CD4-positive, alpha-beta T cell treated with Interleukin-15 for 1 hour (primary cell): ENCODE measurements at places on chromosomes 7 and 10.
A peak's percentile ranks its signal among the peaks of the same experiment; 100 is the strongest.

GRCh38 chr7:73703757-73704639, 15.5 kb downstream of the STX1A start:
- DNase-seq: peak; percentile 38

DNA sequence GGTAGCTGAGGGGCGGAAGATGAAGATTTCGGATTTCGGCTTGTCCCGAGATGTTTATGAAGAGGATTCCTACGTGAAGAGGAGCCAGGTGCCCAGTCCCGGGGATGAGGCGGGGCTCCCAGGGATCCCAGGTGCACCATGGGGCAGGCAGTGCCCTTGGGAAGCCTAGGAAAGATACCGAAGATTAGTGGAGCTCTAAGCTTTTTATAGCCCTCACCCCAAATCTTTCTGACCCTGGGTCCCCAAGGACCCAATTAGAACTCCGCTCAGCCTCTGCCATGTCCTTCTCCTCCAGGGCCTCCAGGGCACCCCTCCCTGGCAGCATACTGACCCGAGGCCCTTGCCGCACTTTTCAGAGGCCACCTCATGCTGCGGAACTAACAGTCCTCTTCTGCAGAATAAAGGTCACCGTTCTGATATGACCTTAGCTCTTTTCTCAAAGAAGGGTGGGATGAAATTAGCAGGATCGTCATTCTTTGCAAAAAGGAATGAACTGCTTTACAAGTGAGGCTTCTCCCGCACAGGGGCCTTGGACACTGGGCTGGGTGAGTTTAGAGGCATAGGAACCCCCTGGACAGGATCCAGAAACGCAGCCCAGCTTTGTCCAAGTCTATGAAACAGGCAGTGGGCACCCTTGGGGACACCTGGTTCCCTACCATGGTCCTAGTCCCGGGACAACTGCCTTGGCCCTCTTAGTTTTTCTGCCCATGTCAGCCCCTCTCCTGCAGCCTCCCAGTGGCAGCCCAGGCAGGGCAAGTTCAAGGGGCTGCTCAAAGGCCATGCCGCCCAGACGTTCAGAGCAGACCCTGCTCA, 17.9 kb upstream of the CSGALNACT2 start:
- no peak for DNase-seq

DNA sequence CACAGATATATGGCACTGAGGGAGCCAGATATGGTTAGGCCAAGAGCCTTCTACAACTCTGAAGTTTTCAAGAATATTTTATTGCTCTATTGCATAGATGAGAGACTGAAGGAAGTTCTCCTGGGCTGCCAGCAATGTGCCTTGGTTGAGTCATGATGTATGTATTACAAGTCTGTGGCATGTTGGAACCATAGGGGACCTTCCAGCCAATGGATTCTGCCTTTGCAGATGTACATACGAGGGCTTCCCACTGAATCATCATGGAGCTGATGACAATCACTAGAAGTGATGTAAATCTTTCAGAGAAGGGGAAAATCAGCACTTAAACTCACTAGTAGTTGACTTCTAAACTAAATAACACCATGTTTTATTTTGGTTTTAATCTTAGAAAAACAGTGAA, 419.5 kb downstream of the PHTF2 start:
- DNase-seq: no peak

- peak; percentile 59 for DNase-seq
Measured at GRCh38 chr7:102450242-102450641, 14.4 kb downstream of the ALKBH4 start.

DNA sequence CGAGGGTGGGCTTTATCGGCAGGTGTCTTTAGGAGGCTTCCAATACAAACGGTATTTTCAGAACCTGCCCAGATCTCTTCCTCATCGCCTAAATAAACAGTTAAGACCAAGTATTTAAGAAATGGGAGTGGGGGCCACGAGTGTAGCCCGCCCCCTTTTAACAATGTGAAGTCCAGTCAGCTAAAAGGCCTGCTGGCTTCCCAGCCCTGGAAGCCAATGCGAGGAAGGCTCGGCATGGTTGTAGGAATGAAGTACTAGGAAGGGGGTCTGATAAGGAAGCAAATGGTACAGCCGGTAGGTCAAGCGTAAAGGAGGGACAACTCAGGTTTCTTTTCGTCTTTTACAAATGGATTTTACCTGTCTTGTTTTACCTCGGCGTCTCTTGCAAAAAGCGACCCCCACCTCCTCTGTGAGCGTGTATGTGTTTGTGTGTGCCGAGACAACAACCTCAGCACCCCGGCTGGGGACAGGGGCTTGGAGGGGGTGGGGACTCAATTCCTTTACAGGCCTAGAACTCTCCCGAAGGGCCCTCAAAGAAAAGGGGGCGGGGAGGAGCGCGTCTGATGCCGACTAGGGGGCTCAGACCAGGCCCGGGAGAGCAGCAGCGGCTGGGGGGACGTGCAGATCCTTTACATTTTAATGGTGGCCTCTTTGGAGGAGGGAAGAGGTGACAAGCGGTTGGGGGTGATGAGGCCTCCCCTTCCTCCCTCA, 147.6 kb downstream of the GPR85 start:
- DNase-seq: peak; percentile 18

DNA sequence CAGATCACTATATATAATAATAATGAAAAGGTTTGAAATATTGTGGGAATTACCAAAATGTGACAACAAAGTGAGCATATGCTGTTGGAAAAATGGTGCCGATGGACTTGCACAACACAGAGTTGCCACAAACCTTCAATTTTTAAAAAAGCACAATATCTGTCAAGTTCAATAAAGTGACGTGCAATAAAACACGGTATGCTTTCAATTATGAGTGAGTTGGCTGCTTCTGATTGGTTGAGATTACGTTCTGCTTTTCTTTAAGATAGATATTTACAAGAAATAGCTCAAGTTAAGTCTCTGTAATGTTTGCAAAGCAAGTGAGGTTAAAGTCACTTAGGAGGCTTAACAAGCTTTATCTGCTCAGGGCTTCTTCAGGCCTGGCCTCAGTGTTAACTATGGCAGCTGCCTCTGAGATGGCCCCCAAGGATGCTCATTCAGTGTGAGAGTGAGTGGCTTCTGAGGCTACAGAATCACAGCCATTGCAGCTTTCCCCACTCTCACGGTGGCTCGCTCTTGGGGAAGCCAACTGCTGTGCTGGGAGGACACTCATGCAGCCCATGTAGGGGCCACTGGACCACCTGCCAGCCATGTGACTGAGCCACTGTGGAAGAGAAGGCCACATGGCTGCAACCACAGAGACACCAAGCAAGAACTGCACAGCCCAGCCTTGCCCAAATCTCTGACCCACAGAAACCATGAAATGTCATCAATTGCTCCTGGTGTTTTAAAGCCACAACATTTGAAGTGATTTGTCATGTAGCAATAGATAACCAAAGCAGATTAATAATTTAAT, 78.3 kb upstream of the TMEM72 start:
- DNase-seq: no peak

GRCh38 chr10:117226813-117227451, 14.0 kb upstream of the SLC18A2 start:
- DNase-seq: no peak

GRCh38 chr7:147742301-147742700, 848.3 kb upstream of the C7orf33 start:
- DNase-seq: no peak

GRCh38 chr7:37265006-37265405, 183.7 kb downstream of the ELMO1 start:
- no peak for DNase-seq

GRCh38 chr7:101146-102046, 91.0 kb upstream of the FAM20C start:
- DNase-seq: no peak

DNA sequence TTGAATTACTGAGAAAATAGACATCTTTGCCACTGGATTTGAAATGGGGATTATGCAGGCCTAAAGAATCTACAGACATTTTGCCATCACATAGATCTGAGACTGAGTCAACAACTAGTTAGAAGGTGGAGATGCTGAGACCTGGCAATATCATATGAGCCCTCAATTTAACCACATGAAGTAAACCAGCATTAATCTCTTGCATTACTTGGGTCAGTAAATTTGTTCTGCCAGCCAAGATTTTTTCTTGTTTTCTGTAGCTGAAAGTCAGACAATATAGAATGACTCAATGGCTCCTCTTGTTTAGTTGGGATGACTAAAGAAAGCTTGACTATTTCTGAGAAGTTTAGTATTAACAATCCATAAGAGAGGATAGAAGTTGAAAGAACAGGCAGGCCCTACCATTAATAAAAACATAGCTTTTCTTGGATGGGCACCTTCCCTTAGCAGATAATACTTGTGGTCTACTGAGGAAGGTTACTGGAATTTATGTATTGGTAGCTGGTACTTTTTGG, 396.7 kb upstream of the SORCS1 start:
- no peak for DNase-seq

GRCh38 chr7:92874567-92874966, 38.2 kb upstream of the CDK6 start:
- no peak for DNase-seq

DNA sequence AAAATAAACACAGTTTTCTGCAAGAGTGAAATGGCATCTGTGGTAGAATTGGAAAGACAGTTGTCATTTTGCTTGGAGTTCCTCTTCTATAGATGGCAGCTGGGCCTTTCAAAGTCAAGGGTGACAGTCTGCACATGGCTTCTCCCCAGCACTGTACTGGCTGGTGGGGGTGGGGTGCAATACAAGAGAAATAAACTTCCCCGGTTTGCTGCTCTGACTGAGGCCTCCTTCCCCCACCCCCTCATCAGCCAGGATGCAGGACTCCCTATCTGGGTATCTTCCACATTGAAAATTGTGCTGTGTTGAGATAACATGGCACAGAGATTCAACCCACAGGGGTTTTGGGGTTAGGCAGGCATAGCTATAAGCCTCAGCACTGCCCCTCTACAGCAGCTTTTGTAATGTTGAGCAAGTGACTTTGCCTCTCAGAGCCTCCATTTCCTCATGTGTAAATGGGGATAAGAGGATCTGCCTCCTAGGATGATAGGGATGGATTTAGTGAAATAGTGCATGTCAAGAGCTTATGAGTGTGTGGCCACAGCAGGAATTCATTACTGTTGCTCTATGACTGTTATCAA, 85.8 kb upstream of the WDR11 start:
- no peak for DNase-seq

DNA sequence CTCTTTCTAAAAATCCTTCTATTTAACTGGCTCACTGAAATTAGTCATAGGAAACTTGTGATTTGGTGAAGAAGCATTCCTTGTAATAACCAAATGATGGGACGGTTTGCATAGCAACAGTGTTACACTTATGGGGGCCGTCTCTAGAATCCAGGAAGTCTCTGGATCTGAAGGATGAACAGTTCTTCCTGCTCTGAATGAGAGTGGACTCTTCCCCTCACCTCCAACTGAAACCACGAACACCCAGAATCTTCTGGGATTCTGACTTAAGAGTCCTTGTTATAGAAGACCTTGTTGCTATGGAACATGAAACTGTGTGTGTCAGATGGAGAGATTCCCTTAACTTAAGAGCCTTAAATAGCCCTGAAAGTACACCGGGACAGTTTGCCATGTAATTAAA, 23.2 kb downstream of the NOLC1 start:
- no peak for DNase-seq

DNA sequence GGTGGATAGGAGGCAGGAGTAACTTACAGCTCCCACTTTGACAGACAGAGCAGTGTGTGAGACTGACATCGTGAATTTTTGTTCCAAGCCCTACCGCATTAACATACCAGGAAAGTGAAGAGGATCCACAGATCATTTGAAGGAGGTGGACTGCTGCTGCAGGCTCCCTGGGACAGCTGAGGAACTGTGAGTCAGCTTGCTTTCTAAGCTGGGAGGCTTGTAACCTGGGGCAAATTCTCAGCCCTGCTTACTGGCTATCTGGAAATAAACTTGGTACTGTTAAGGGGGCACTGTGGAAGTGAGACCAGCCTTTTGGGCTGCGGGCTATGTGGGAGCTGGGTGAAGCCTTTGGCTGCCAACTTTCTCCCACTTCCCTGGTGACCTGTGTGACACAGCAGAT, 1202.5 kb downstream of the DNAJB9 start:
- DNase-seq: no peak

DNA sequence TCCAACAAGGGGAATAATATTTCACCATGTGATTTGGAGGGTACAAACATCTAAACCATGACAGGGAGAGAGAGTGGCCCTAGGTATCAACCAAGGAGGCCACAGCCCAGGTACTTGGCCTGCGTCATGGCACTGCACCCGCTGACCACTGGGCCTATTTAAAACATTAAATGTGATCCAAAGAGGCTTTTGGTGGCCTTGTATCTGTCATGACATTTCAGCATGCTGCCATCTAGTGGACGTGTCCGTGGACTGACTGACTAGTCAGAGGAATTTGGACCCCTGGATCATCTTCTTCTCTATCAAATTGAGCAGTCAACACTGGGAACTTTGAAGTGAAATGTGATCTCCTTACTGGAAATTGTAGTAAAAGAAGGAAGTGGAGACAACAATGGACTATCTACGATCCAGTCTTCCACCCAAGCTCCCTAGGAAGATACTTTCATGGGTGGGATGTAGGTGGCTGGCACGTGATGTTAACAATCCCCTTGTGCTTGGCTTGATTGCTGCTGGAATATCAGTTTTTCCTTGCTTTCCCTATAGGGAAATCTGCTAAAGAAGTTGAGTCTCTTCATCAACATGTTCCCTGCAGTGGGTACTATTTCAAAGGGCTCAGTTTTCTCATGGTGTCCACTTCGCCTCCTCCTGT, 24.6 kb upstream of the ITGA8 start:
- DNase-seq: peak; percentile 18

DNA sequence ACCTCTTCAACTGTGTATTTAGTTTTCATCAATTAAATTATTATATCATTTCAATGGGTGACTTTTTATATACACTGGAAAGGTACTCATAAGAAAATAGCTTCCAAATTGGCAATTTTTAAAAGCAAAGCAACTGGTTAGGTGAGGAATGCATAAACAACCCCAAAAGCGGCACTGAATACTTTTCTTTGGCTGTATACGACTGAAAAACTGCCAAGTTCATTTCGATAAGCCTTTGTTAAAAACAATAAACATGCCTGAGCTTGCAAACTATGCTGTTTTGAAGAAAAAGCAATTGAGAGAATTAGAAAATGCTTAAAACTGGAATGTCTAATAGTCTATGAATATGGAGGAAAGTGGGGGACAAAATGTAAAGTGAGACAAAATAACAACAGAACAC, 2.9 kb downstream of the SLC16A12 start:
- no peak for DNase-seq

DNA sequence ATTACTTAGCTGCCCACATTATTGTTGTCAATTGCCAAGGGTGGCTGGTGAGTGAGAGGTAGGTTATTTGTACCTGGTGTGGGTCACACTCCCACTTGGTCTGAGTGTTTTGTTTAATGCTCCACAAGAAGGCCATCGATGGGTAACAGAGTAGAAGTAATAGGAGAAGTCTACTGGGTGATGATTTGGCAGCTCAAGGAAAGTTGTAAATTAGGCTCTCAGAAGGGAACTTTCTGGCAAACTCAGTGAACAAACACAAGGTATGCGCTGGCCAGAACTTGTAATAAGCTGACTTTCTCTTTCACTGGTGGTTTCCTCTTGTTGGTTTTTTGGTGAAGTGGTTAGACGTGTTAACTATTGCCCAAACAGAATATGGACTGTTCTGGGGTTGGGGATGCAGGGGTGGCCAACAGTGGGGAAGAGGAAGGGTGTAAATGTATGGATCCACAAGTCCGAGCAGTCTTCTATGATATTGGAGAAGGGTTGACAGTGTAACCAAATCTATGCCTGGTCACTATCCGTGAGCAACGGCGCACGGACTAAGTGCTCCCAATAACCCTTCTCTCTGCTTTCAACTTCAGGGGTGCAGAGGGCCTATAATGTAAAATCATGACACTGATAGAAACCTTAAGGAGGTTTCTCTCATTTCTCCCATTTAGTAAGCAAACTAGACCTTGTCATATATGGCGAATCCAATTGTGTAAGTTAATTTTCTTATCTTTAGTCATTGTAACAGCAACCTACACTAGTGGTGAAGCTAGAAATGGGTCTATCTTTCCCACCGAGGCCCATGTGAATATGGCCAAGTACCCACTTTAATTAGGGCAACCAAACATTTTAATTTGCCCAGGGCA, 212.8 kb downstream of the PTEN start:
- DNase-seq: no peak
